Activated naive CD8-positive, alpha-beta T cell treated with anti-CD3 and anti-CD28 coated beads, Interleukin-2, amount 50 U/mL, for 16 hours (primary cell): ENCODE measurements at places on chromosomes 4 and X.

- no peak for DNase-seq
These were observed 83.1 kb upstream of the SPIN4 start for GRCh38 chrX:63434206-63434605.

DNA sequence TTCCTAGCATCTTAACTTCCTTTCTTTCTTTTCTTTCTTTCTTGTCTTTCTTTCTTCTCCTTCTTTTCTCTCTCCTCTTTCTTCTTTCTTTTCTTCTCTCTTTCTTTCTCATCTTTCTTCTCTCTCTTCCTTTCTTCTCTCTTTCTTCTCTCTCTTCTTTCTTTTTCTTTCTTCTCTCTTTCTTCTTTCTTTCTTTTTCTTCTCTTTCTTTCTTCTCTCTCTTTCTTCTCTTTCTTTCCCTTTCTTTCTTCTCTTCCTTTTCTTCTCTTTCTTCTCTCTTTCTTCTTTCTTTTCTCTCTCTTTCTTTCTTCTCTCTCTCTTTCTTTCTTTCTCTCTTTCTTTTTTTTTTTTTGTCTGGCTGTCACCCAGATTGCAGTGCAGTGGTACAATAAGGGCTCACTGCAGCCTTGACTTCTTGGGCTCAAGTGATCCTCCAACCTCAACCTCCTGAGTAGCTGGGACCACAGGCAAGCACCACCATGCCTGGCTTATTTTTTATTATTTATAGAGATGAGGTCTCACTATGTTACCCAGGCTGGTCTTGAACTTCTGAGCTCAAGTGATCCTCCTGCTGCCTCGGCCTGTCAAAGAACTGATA lies 17.5 kb downstream of the NMU start:
- DNase-seq, result no peak

DNA sequence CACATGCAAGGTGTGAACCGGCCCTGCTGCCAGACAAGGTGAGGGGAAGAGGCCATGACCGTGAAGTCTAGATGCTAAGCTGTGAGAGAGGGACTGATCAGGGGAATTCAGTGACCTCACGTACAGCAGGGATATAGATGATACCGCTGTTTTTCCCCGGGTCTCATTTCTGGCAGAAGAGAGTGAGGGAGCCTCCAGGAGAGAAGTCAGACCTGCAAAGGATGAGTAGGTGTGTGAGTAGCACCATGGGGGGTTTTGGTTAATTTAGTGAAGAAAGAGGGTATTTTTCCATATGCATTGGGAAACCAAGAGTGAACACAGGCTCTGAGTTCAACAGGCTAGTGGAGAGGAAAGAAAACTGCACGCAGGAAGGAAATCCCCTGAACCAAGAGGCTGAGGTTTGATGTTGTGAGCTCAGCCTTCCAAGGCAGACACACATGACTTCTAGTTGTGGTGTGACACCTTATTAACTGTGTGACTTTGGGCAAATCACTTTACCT lies 127.6 kb upstream of the GATB start:
- no peak for DNase-seq

DNA sequence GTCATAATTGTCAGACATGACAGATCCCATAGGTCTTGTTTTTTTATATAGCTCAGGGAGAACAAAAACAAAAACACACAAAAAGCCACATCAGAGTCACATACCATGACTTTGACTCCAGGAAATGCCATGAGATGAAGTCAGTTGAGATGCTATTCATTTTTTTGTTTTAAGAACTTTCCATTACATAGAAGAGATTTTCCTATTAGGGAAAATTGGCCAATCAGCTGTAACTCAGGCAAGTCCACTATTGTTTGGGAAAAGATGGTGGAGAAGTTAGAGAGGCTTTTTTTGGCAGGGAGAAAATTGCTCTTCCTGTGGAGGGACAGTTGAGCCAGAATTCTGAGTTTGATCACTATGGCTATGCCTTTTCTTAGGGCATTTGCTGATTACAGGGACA lies 72.6 kb downstream of the SMARCA5 start:
- no peak for DNase-seq

DNA sequence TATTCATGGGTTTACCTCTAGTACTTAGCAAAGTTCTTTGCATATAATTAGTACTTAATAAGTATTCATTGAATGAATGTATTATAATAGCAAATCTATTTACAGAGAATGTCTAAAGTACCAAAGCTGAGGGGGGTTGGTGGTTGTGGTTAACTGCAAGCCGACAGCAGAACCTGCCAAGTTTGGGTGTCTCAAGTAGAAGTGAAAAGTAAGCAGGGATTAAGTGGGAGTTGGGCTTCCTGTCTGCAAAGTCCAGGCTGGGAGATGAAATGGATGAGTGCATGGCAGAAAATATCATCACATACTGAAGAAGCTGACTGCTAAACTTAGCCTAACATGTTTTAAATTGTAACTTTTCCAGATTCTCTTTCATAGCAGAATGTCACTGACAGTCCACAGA lies 169.6 kb downstream of the CAMK2D start:
- DNase-seq, result no peak

DNA sequence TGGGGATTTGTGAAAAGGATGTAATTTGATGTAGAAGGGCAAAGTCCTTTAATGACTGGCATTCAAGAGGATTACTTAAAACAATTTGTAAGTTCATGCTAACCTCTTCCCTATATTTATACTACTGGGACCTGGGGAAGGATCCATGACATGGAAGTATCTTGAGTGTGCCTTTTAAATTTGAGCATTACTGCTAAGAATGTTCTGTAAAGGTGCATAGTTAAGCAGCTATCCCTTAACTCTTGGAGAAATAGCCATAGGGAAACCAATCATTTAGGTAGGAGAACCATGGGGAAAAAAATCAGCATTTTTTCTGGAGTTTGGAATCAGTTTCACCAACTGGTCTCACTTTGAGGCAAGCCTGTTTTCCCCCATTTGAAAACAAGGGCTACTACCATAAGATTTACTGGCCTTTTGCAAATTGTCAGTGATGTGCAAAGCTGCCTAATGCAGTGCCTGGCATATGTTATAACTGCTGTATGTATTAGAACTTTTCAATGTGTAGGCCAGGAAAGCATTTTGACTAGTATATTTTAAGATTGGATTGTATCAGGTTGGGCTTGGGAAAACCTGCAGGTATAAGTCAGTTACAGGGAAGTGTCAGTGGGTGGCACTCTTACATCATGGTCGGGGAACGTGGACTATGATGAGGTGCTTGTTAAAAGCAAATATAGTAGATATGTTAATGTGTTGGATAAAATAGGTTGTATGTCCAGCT lies 72.1 kb downstream of the PRSS12 start:
- no peak for DNase-seq

GRCh38 chr4:2686379-2687265 lies 69.5 kb downstream of the TNIP2 start:
- no peak for DNase-seq

- DNase-seq, result no peak
These were observed 203.5 kb downstream of the PRDM5 start for GRCh38 chr4:120718979-120719566.

GRCh38 chrX:117985241-117985640 lies 131.4 kb downstream of the KLHL13 start:
- DNase-seq, result no peak

DNA sequence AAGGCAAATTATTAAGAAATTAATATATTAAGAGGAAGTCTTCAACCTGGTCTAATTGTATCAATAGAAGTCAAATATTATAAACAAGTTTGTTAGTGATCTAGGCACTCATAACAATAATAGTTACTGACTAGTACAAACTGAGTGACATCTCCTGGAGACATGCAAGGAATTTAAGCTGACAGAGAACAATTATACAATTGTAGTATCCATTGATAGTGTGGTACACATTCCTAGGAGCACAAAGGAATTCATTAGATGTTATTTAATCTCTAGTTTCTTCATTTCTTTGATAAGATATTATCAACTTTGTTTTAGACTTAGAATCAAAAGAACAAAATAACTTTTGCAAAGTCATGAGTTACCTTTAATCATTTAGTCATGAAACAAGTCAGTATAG lies 1048.6 kb downstream of the PCDH7 start:
- no peak for DNase-seq

GRCh38 chr4:102584091-102584490 lies 82.9 kb downstream of the NFKB1 start:
- DNase-seq, result no peak

- DNase-seq, result no peak
These were observed 88.2 kb upstream of the TNIP3 start for GRCh38 chr4:121252224-121252806.

- DNase-seq, result no peak
These were observed 10.2 kb downstream of the VEGFD start for GRCh38 chrX:15373976-15374375.

DNA sequence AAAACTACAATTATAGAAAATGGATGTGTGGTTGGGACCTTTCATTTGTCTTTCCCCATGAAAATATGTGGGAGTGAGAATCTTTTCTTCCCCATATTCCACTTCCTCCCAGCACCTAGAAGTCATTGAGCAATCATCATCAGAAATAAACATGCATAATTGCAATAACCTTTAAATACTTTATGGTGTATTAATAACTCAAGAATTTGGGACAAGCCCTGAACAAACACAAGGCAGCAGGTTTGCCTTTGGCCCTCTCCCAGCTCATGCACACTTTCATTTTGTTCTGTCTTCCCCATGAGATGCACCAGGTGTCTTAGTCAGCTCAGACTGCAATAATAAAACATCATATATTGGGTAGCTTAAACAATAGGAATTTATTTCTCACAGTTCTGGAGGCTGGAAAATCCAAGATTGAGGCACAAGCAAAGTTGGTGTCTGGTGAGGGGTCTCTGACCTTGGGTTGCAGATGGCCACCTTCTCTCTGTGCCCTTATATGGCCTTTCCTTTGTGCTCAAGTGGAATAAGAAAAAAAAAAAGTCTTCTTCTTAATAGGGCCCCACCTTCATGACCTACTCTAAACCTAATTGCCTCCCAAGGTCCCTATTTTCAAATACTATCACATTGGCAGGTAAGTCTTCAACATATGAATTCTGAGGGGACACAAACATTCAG lies 34.7 kb upstream of the TMEM184C start:
- DNase-seq, result no peak

DNA sequence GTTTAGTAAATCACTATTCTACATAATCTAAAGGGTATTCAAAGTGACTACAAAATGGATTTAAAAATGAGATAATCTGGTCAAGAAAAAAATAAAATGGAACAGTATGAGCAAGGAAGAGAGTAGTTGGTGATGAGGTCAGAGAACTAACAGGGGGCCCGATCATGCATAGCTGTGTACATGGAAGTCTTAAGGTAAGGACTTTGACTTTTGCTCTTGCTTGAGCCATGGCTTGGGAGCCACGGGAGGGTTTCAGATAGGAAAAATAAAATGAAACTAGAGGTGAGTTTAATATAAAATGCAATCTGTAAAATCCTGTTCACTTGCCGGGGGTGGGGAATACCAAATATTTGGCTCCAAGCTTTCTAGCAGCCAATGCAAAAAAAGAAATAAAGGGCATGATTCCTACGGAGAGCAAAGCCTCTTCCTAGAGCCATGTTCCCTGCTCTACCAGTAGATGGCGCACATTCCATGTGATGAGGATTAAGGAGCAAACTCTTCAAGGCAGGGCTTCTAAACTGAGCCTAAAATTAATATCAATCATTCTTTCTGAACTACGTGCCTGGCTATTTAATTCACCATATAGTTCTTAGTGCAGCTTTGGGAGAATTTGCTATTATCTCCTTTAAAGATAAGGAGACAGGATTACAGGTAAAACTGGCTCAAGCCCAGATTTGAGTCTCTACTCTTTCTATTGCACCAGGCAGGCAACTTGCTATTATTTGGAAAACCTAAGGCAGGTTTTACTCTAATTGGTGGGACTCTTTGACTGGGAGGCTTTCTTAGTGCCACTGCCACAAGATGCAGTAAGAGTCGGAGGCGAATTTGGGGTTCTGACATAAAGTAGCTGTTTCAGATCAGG lies 6.8 kb upstream of the CLCN5 start:
- DNase-seq, result peak; percentile 17

DNA sequence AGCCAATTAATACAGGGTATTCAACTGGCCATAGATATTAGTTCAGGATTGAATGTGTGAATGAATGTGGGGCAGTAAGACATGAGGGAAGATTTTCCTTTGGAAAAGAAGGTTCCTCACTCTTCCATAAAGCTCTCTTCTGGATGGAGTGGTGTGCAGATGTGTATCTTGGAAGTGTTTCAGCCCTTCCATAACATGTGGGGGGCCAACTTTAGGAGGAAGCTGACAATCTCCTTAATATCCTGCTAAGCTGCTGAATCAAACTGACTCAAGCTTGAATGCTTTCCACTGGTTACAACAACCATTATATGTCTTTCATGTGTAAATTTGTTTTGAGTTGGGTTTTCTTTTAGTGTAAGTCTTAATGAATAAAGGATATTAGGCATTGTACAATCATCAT lies 40.3 kb downstream of the FANCB start:
- no peak for DNase-seq

GRCh38 chrX:123590842-123591486 lies 141.9 kb downstream of the THOC2 start:
- DNase-seq, result no peak

DNA sequence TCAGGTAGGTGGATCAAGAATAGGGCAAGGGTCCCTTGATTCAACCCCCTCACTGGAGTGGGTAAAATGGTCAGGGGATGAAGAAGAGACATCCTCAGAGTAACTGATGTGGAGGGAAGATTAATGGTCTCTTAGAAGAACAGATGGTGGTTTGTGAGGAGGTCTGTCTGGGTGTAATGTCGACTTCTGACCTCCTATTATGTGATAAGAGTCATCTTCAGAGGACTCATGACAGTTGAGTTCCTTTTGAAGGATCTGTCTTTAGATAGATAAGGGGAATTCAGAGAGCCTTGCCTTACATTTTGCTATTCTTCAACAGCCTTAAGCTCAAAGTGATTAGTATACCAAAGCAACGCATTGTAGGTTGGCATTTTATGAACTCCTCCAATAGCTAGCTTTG lies 27.1 kb upstream of the MAGEA8 start:
- DNase-seq, result no peak

GRCh38 chrX:19688426-19688825 lies 173.1 kb upstream of the MAP3K15 start:
- no peak for DNase-seq

DNA sequence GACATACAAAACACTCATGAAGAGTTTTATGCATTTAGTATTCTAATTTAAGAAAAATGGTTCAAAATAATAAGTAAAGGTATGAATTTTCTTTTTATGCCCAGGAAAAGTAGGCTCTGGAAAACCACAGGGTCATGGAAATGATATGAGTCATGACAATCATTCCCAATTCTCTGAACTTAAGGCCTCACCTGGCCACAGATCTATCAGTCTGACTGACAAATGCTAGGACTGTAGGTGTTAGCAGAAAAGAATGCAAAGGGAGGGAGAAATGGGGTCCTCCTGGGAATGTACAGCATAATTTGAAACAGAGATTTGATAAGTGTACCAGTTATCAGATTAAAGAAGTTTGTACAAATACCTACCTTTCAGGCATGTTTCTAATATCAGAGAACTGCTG lies 270.5 kb upstream of the ARSJ start:
- no peak for DNase-seq

GRCh38 chr4:142383800-142384470 lies 462.2 kb downstream of the INPP4B start:
- DNase-seq, result no peak

GRCh38 chr4:74975082-74975481 lies 42.2 kb downstream of the PARM1 start:
- DNase-seq, result no peak

GRCh38 chr4:108047199-108047598 lies 57.5 kb downstream of the HADH start:
- DNase-seq, result no peak
